Panc1 (cell line): ENCODE measurements at places on chromosomes 1 and 21. TPM values are rescaled to one million over a fixed set of nuclear protein-coding genes. Genes with fewer than 3 reads are reported as not detected.
A peak's percentile ranks its signal among the peaks of the same experiment; 100 is the strongest.

DNA sequence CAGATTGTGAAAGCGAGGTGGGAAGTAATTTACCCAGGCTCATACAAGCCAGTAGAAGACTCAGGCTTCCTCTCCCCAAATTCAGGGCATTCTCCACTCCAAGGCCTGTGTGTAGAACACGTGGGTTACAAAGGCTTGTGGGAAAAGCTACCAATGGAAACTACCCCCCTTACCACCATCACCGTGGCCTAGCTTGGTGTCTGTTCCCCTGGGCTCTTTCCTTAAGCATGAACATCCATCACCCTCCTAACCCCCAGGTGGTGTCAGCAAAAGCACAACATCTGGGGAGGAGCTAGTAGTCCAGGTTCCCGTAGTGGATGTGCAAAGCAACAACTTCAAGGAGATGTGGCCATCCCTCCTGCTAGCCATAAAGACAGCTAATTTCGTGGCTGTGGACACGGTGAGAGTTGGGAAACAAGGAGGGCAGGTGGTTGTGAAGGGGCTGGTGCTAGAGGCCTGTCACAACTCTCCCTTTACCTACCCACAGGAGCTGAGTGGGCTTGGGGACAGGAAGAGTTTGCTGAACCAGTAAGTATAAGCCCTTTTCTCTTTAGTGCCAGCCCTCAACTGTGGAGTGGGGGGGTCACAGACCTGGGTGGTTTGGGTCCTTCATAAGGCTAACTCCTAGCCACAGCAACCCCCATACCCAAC, 701 bp upstream of the MUTYH start:
- DNase-seq = no peak
- peaks cover 14% of the 10 kb centered on the region for H3K36me3 ChIP-seq
- peaks cover 19% of the 10 kb centered on the region for H3K4me1 ChIP-seq
- peak overlapping the region; percentile 89 for H3K4me3 ChIP-seq

DNA sequence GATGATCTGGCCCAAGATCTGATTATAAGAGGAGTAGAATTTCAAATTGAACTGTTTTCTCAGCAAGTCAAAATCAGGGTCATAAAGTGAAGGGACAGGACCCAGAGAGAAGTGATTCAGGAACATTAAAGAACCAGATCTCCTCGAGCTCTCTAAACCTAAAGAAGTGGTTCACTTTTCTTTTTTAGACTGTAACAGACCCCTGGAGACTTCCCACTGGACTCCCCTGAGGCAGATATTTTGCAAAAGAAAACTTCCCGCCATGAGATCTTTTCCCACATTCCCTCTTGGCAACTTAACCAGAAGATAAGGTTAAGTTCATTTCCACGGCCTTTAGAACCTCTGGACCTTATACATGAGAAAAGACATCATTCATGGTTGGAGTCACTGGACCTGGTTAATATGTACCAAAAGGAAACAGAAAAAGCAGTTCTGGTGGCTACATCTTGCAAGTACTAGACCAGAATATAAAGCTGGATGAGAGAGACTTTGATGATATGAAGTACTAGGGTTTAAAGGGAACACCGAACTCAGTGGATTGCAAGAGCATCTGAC, 1061.4 kb downstream of the MRPL39 start:
- no peaks in the 10 kb centered on the region for H3K27me3 ChIP-seq
- no peak overlapping the region for H3K4me3 ChIP-seq
- H3K36me3 ChIP-seq = no peaks in the 10 kb centered on the region
- no peak overlapping the region for H3K27ac ChIP-seq
- no peak for DNase-seq

DNA sequence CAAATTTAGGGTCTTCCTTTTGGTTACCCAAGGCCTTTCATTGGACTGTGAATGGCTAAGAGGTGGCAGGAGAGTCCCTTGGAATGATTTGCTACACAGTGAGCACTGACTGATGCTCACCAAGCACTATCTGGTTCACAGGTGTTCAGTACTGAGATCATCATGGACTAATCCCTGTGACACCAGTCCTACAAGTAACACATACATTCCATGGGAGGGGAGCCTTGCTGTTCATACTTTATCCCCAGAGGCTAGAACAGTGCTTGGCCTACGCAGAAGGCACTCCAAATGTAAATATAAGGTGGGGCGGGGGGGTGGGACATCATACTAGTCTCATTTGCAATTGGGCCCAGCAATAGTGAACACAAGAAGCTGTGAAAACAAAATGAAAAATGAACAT, 20.5 kb upstream of the TMEM200B start:
- peaks cover 12% of the 10 kb centered on the region; the same call in 1 of the 2 replicates for H3K36me3 ChIP-seq
- no peak overlapping the region for H3K27ac ChIP-seq
- DNase-seq = no peak
- no peak overlapping the region for H3K4me3 ChIP-seq
- H3K4me1 ChIP-seq = no peaks in the 10 kb centered on the region

DNA sequence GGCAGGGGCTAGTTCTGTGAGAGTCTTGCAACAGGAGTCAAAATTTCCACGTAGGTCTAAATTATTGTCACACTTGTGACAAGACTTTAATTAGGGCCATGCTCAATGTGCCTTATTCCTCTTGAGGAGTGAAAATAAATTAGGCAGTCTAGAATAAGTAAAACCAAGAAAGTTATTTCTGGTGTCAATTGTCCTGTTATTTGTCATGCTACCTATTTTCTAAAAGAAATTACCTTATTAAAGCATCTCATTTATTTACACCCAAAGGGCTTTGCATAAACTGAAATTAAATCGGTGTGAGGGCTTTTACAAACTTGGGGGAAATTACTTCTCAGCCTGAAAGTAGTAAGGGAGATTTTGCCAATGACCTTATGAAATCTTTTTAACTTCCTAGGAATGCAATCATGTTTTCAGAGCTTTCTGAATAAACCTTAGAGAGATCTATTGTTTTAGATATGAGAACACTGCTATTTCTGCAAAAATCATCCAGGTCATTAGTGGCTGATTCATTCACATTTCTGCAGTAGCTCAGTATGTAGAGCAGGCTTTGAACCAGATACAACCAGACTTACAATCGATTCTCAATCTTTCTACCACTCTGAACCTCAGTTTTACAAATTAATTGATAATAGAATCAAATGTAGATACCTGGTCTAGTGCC, 221.2 kb upstream of the SAMSN1 start:
- no peaks in the 10 kb centered on the region for H3K4me1 ChIP-seq
- H3K27me3 ChIP-seq = no peaks in the 10 kb centered on the region
- H3K27ac ChIP-seq = no peak overlapping the region
- no peaks in the 10 kb centered on the region for H3K36me3 ChIP-seq
- H3K4me3 ChIP-seq = no peak overlapping the region
- no peak for DNase-seq

DNA sequence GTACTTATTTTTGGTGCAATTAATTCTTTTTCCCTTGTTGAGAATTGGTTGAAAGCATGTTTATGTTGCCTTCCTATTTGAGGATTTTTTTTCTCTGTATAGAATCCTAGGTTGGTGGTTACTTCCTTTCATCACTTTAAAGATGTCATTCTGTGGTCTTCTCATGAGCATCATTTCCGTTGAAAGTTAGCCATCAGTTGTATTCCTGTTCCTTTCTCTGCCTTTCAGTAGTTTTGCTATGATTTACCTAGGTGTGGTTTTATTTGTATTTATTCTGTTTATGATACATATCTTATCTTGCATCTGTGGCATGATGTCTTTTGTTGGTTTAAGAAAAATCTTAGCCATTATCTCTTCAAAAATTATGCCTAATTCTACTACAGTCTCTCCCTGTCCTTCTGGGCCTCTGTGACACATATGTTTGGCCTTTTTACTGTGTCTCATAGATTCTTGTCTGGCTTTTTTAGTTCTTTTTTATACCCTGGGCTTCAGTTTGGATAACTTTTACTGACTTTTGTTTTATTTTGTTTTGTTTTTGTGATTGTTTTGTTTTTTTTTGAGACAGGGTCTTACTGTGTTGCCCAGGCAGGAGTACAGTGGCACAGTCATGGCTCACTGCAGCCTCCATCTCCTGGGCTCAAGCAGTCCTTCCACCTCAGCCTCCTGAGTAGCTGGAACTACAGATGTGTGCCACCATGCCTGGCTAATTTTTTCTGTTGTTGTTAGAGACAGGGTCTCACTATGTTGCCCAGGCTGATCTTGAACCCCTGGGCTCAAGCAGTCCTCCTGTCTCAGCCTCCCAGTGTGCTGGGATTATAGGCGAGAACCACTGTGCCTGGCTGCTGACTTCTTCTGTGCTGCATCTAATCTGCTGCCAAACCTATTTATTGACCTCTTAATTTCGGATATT, 24.1 kb downstream of the PTGFRN start:
- no peak for DNase-seq

DNA sequence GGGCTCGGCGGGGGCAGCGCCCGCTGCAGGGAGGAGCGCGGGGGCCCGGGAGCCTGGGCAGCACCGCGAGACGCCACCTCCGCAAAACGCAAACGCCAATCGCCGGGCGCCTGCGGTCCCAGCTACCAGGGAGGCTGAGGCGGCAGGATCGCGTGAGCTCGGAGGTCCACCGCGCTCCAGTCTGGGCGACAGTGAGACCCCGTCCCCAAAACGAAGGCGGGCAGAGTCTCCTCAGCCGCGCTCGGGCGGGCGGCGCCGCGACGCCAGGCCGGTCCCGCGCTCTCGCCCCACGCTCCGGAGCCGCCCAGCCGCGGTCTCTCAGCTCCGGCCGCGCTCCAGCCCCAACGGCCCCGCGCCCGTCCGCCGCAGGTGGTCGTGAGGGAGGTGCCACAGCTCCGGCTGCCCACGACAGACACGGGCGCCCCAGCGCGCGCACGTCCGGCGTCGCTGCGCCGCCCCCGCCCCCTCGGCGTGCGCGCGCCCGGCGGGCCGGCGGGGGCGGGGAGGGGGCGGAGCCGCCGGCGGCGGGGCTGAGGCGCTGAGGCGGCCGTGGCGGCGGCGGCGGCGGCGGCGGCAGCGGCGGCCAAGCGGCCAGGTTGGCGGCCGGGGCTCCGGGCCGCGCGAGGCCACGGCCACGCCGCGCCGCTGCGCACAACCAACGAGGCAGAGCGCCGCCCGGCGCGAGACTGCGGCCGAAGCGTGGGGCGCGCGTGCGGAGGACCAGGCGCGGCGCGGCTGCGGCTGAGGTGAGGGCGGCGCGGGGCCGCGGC, at the start of gene ADARB1:
ADARB1 (plus strand) TSS at position 533 of the 770 bp plus-strand sequence. CDS start 97,077 bp downstream, outside the sequence.
- no peaks in the 10 kb centered on the region for H3K27me3 ChIP-seq
- H3K4me3 ChIP-seq = peak within 1 kb of the TSS; percentile 62
- H3K4me1 ChIP-seq = peaks cover 11% of the 10 kb centered on the region
- no peak for DNase-seq
- peak within 1 kb of the TSS; percentile 51 for H3K27ac ChIP-seq

DNA sequence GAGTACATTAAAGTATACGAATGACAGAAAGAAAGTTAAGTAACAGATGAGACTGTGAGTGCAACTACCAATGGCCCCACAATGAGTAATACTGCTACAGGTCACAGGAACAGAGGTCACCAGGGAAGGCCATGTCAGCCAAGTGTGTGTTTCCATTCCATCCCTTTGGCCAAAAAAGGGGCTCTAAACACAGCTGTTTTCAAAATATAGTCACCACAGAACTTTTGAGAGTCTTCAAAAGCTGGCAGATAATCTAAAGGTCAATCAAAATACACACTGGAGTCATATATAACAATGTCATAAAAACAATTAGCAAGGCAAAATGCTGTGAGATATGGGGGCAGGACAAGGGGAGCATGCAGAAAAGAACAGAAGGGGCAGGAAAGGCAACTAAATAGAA, 10.2 kb downstream of the USP24 start:
- no peaks in the 10 kb centered on the region for H3K36me3 ChIP-seq
- peaks cover 36% of the 10 kb centered on the region for H3K4me1 ChIP-seq
- H3K27me3 ChIP-seq = no peaks in the 10 kb centered on the region
- no peak overlapping the region for H3K4me3 ChIP-seq
- DNase-seq = no peak

- H3K36me3 ChIP-seq = no peaks in the 10 kb centered on the region
- no peak for DNase-seq
- no peak overlapping the region for H3K4me3 ChIP-seq
- H3K27me3 ChIP-seq = no peaks in the 10 kb centered on the region; the same call in 1 of the 2 replicates
- H3K4me1 ChIP-seq = no peaks in the 10 kb centered on the region
These were observed 6.4 kb downstream of the SMCP start for GRCh38 chr1:152884506-152884905.

DNA sequence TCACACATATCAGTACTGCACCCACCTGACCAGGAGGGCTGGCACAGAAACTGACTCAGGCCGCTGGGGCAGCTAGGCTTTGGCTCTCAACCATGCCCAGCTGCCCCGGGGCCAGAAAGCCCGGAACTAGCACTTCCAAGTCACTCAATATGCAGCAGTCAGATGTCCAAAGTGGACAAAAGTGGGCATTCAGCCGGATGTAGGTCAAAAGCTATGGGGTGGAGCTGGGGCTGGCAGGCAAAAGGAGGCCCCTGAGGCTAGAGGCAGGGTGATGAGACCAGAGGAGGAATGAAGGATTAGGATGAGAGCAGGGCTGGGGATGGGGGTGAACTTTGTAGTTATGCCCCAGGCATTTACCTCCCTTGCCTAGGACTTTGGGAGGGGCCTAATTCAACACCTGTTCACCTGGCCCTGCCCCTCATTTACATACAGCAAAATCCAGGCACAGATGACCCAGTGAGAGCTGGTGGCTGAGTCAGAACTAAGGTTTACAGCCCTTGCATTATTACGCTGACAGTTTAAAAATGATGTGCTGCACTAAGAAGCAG, 30.7 kb upstream of the EDN2 start:
- H3K4me3 ChIP-seq = no peak overlapping the region
- H3K4me1 ChIP-seq = peaks cover 9% of the 10 kb centered on the region
- no peak for DNase-seq
- no peaks in the 10 kb centered on the region for H3K36me3 ChIP-seq
- 0 out of 2 replicates have a peak overlapping the region, but pooled peaks have one; percentile 34 for H3K27ac ChIP-seq
- no peaks in the 10 kb centered on the region for H3K27me3 ChIP-seq

DNA sequence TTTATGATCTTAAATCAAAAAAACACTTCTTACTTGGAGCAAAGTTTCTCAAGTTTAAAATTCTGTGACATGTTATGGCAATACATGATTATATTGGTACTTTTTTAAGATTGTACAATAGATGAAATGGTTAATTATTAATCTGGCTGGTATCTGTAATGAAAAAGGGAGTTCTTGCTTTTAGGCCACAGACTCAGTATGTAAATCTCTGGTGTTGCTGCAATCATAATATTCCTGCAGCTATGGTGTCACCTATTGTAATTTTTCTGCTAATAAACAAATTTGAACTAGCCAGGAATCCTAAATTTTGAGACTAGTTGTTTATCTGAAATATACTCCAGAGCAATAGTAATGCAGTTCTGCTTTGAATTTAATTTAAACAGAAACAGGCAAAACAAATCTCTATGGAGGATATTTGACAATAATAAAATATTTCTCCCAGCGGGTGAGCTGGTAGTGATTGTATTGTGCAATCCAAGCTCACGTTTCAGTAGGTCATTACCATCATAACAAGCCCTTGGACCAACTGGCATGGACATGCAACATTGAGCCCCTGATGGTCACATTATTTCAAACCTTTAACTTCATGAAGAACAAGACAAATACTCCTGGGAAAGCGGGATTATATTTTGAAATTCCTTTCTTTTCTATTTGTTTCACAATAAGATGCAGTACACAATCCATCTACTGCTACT, 77.2 kb upstream of the USH2A start:
- H3K36me3 ChIP-seq = no peaks in the 10 kb centered on the region
- H3K27me3 ChIP-seq = no peaks in the 10 kb centered on the region
- H3K27ac ChIP-seq = no peak overlapping the region
- H3K4me3 ChIP-seq = no peak overlapping the region
- no peak for DNase-seq

The MYBPHL gene
- total RNA-seq = not detected

The FCRL3 gene
- total RNA-seq = not detected

The AMY2B gene
- total RNA-seq = 1.1 TPM

The EFHD2 gene
- total RNA-seq = 90.8 TPM

The RUNX3 gene
- 0.10 TPM for total RNA-seq

The TRABD2B gene
- not detected for total RNA-seq

The CYB5RL gene
- 19.4 TPM for total RNA-seq

The OR2L13 gene
- total RNA-seq = not detected

The FALEC gene
- total RNA-seq = 1.0 TPM

The KCNC4 gene
- 15.4 TPM for total RNA-seq

The PAQR6 gene
- 0.92 TPM for total RNA-seq
